AG08395 (cell line): ENCODE measurements at places on chromosomes 13 and 19.

DNA sequence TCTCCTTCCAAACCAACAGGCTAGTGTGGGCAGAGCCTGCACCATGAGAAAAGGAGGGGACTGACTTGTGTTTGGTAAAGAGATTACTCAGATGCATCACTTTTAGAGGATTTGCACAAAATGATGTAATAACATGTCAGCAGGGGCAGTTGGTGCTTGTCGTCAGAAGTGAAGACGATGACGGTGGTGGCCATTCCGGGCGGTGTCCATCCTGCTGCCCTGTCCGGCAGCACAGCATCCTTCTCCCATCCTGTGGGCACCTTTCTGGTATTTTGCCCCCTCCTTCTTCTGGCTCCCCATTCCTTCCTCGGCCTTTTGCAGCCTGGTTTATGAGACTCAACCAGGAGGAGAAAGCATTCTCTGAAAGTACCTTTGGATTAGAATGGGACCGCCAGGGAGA lies 160.1 kb downstream of the TEX29 start:
- no peak for DNase-seq

DNA sequence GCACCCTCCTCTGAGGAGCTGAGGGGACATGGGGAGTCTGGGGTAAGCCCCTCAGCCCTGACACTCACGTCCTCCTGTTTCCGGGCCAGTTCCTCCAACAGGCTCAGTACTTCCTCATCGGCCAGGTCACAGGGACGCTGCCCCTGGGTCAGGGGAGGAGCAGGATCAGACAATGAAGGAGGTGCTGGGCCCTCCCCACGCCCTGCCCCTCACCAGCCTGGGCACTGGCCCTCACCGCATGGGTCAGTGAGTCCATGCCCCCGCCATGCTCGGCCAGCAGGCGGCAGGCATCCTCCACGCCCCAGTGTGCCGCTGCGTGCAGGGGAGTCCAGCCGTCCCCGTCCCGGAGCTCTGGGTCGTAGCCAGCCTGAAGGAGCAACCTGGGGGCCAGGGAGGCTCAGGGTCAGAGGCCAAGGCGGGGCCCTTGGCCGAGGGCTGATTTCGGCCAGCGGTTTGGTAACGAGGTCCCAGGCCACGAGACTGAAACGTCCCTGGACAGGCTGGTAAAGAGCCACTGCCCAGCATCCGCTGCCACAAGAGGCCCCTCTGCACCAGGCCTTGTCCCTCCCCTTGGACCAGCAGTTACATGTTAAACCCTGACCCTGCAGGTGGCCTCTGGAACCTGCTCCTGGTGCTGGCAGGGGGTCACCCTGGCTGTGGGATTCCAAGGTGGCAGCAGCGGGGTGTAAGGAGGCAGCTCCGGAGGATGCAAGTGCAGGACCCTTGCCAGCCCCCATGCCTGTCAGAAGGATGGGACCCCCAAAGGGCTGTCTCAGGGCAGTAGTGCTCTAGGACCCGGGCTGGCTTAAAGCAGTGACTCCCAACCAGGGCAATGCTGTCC lies 18.5 kb downstream of the PPP1R12C start:
- DNase-seq, result no peak

DNA sequence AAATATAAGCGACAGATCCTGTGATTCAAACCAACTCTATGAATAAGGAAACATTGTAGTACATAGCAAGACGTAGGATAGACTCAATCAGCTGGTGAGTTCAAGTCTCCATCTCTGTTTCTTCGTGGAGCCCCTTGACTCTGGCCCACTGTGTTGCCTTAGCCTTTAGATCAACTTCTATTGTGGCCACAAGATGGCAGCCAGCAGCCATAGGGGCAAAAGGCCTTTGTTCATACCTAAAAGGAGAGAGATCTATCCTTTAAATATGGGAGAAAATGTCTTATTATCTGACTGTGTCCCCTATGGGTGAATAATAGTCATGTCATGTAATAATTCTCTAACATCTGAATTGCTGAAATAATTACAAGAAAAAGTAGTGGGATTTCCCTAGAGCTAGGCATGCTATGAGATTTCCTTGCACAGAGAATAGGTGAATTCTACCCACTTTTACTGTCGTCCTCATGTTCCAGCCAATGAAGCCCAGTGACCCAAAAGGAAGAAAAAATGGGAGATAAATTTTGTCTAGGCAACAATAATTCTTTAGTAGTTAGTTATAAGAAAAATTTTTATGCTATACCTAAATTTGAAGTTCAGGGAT lies 129.4 kb downstream of the PCDH20 start:
- DNase-seq, result no peak

GRCh38 chr13:28055357-28055756 lies 45.0 kb downstream of the FLT3 start:
- DNase-seq, result no peak

- peak; percentile 45 for DNase-seq
Observed at GRCh38 chr13:40438999-40439797, 227.2 kb downstream of the FOXO1 start.

- no peak for DNase-seq
Observed at GRCh38 chr13:77506874-77507273, 28.6 kb upstream of the SCEL start.

GRCh38 chr19:11174336-11174735 lies 18.8 kb upstream of the SPC24 start:
- DNase-seq, result no peak

- DNase-seq, result peak; percentile 2
Observed at GRCh38 chr13:90402613-90403012, 944.9 kb upstream of the MIR17HG start.

DNA sequence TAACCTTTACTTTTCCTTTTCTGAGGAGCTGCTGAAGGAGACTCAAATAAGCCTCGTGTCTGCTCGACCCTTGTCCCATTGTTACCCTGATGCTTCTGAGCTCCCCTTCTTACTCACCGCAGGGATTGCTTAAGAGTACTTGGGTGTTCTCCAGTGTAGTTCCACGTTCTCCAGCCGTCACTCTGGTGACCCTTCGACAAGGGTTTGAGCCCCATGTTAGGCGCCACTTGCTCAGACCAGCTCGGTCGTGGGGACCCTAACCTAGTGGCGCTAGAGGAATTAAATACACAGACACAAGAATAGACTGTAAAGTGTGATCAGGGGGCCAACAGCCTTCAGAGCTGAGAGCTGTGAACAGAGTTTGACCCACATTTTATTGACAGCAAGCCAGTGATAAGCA lies 10.3 kb downstream of the ZNF480 start:
- no peak for DNase-seq

GRCh38 chr19:38949580-38950367 lies 19.0 kb downstream of the MRPS12 start:
- DNase-seq, result peak; percentile 77

DNA sequence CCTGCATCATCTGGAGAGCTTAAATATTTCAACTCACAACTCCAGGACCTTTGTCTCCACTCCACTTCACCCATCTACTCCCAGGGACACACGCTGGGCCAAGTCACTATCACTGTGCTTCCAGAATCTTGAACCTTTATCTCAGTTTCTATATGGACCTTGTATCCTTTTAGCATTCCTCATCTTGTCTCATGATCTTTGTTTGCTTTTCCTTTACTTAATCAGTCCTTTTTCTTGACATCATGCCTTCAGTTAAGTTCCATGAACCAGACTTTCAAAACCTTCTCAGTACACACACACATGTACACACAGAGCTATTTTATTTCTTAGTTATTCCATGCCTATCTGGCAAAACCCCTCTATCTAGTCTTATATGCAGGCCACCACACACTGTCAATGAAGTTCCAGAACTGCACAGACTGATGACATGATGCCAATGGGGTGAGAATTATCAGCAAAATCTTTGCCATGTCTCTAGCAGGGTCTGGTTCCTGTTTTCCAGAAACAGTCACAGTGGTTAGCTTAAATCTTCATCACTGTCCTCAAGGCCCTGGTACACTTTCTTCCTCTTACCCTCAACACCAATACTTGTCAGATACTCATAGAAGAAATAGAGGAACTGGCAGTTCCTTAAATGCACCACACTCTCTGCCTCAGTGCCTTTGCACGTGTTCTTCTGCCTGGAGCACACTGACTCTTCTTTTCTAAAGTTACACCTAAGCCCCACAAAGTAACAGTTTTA lies 77.6 kb upstream of the STARD13 start:
- no peak for DNase-seq

GRCh38 chr13:110817143-110817542 lies 97.7 kb downstream of the ANKRD10 start:
- DNase-seq, result no peak

DNA sequence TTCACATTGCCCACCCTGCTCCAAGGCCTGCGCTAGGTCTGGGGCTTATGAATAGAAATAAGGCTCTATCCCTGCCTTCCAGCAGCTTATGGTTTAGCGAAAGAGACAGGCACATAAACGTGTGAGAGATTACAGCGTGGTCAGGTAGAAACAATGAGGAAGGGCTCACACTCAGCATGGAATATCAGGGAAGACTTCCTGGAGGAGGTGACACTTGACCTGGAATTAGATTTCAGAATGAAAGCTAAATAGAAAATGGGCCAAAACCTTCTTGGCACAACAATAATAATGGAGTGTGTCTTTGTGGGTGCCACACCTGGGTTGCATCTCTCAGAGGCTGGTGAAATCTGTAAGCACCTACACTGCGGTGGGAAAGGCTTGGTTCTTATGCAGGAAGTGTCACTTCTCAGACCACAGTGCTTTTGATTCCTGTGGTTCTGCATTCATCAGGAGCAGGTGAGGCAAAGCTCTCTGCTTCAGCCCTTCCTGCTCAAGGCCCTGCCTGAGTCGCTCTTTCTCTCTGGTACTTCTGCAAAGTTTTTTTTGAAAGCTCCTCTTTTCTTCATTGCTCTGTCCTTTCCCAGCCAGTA lies 430.3 kb downstream of the ZNF536 start:
- no peak for DNase-seq

- DNase-seq, result no peak
Observed at GRCh38 chr19:31177246-31177645, 172.0 kb downstream of the TSHZ3 start.

DNA sequence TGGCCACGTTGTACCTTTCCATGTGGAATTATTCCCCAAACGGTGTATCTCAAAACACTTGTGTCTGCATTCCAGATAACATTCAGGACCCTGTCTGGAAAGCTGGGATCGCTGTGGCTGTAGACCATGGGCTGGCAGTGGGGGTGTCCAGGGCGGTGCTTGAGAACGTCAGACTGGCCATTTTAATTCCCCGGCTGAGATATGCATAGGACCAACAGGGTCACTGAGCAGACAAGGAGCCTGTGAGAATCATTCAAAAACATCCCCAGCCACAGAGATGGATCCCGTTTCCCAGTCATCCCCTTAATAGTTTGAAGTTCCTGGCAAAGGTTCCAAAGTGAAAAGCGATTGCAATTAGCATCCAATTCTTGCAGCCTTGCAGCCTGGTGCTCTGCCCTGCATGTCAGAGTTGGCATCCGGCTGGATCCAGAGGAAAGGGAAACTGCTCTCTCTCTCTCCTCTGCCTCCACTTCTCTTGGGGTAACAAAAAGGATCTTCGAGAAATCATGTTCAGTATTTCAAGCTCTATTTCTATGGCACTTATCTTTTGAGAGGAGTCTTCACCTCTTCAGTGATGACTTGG lies 41.6 kb downstream of the IFT88 start:
- no peak for DNase-seq

- peak; percentile 22 for DNase-seq
Observed at GRCh38 chr13:71879129-71879535, 12.1 kb upstream of the DACH1 start.

DNA sequence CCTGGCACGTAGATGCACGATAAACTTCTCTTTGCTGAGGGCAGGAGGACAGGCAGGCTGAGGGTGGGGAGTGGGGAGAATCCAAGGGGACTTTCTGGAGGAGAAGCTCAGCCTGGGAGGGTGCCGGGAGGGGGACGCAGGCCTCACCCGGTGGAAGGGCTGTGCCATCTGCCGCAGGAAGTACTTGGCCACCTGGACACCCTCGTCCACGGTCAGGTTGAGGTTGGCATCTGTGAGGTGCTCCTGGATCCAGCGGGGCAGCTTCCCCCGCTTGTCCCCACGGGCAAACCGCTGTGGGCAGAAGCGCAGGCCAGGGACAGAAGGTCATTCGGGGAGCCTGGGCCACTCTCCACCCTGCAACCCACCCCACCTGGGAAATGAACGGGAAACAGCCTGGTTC lies 11.5 kb downstream of the KLC3 start:
- DNase-seq, result no peak

DNA sequence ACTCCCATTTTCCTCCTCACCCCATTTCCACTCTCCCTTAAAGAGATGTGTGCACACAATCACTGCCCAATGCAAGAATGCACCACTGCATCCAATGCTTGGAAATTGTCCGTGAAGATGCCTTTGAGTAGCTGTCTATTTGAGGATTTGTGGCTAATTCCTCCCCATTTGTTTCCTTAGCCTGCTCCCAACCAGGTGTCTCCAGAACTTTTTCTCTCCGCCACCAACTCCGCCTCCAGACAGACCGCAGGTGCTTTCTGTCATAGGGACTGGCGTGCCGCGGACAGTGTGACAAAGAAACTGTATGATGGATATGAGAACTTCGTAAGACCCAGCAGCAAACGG lies 461 bp upstream of the TM9SF2 start:
- no peak for DNase-seq

GRCh38 chr13:60335531-60335930 lies 61.5 kb upstream of the TDRD3 start:
- DNase-seq, result peak; percentile 27

DNA sequence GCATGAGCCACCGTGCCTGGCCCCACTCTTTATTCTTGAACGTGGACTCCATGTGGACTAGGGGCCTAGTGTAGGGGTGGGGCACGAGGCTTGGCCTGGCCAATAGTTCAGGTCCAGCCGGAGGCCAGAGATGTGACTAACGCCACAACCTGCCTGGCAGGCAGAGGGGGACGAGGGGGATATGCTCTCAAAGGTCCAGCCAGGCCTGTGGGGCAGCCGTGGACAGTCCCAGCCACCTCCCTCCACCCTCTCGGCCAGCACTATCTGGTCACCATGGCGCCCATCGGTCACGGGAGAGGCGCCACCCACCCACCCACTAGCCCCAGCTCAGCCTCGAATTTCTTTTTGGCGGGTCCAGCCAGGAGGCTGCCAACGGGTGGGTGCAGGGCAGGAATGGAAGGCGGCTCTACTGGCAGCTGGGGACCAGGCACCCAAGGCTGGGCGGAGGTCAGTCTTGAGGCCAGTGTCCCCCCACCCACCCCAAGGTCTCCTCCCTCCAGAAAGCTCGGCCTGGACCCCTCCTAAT lies 2.2 kb upstream of the CERS1 start:
- DNase-seq, result no peak

GRCh38 chr13:69028936-69029335 lies 1078.7 kb upstream of the ATXN8OS start:
- no peak for DNase-seq

DNA sequence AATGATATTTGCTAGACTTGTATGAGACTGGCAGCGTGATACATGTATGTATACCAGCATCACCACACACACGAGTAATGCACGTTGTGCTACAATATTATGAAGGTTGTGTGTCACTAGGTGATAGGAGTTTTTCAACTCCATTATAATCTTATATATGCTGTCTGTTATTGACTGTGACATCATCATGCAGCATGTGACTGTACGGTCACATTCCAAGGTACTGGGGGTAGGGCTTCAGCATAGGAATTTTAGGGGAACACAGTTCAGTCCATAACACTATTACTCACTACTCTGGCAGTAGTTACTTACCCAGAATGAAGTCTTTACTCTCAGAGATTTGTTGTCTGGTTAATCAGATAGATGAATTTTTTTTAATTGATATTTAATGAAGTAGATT lies 91.1 kb downstream of the CDK8 start:
- DNase-seq, result no peak
